Left colon (tissue), 2 donors: ENCODE measurements at places on chromosomes 16 and 17. TPM values are rescaled to one million over a fixed set of nuclear protein-coding genes. Genes with fewer than 3 reads are reported as not detected.

Gene AHSP
- total RNA-seq: not detected

GRCh38 chr16:87459833-87460232 is 33.0 kb downstream of the ZCCHC14 start:
- DNase-seq: no peak

- no peak for DNase-seq
Observed at GRCh38 chr17:27996202-27997043, 46.1 kb upstream of the NLK start.

Gene MYH1
- not detected for total RNA-seq

GRCh38 chr17:79033741-79034501 is 10.0 kb downstream of the C1QTNF1 start:
- peak; percentile 50 for DNase-seq

GRCh38 chr17:40095351-40095943 is 4.9 kb downstream of the NR1D1 start:
- DNase-seq: peak; percentile 45

GRCh38 chr17:61581611-61582349 is 9.2 kb downstream of the NACA2 start:
- DNase-seq: no peak

Gene CORO7
- total RNA-seq: 43.9 TPM

DNA sequence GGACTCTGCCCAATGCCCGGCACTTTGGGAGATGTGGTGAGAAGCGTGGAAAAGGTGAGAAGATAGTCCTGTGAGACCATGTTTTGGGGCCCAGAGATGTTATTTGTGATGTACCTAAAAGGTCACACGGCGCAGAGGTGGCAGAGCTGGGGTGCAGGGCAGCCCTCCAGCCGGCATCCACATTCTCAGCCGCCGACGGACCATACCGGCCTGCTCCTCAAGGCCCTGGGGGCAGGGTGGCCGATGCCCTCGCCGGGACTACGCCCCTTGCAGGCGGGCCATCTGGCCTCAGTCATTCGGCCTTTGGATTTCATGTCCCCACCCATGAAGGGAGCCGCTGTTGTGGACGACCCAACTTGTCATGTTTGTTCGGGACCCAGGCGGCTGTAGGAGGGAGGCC is 131.4 kb upstream of the GSE1 start:
- DNase-seq: no peak

GRCh38 chr17:81272616-81273015 is 22.5 kb downstream of the SLC38A10 start:
- no peak for DNase-seq

Gene GAS2L2
- total RNA-seq: 0.08 TPM

GRCh38 chr16:66601471-66601870 is 3.0 kb upstream of the CMTM3 start:
- DNase-seq: no peak

GRCh38 chr17:10429421-10430045 is 7.8 kb upstream of the MYH8 start:
- no peak for DNase-seq

Gene NLGN2
- total RNA-seq: 6.6 TPM

Gene CCNF
- 7.3 TPM for total RNA-seq

GRCh38 chr16:89482150-89482816 is 8.1 kb downstream of the ANKRD11 start:
- DNase-seq: no peak

Gene ARHGAP23
- 11.3 TPM for total RNA-seq

DNA sequence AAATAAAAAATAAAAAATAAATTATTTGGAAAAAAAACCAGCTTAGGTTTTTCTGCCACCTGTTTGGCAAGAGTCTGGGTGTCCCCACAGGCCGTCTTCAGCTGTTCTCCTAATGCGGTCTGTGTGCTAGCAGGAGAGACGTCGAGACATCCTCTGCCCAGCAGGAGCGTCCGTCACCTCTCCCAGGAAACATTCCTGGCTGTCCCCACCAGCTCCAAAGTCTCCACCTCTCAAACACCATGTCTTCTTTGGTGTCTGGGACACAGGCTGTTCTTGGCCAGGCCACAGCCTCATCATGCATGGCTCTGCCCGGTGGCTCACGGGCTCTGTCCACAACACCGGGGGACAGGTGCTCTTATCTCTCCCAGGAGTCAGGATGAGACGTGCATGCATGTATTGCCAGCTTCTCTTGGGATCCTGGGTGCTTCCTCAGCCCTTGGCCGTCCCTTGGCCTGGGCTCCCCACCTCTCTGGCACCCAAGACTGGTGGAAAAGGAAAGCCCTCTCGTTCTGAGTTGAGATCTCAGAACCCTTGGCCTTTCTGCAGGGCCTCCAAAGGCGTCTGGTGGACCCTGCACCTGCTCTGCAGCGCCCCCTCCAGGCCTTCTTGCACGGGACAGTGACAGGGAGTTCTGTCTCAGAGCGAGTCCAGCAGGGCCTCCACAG is 84.9 kb upstream of the CBX4 start:
- DNase-seq: peak; percentile 72

- DNase-seq: no peak
Observed at GRCh38 chr17:46108550-46109110, 84.6 kb downstream of the KANSL1 start.

DNA sequence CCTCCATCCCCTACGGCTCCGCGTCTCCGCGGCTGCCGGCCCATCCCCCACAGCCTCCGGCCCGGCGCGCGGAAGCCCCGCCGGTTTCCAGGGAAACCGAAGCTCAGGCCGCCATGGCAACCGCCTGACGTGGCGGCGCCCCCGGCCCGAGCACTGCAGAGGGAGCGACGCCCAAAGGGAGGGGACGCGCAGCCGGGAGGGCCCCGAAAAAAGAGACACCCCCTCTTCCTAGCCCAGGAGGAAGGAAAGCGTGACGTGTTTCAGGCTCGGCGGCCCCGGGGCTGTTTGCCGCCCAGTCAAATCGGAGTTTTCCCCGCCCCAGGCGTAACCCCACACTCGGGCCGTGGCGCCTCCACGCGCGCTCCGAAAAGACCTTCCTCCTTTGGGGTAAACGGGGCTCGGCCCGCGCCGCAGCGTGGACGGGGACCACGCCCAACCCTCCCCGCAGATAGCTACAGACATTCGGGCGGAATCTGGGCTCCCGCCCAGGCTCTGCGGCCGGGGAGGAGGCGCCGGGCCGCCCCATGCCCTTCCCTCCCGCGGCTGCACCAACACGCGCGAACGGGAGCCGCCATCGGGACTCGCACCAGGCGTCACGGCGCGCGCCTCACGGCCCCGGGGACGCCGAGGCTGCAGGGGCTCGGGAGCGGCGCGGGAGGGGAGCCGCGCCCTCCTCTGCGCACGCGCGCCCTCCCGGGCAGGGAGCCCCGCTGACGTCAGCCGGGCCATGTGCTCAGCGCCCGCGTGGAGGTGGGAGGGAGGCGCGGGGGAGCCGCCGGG is 7.5 kb downstream of the MNT start:
- DNase-seq: peak; percentile 92

GRCh38 chr16:56649820-56650219 is 1.9 kb upstream of the MT1B start:
- no peak for DNase-seq

Gene MT4
- not detected for total RNA-seq

Gene ZNF750
- total RNA-seq: not detected

- DNase-seq: no peak
Observed at GRCh38 chr16:17367036-17367435, 103.7 kb downstream of the XYLT1 start.

Gene MAP3K3
- total RNA-seq: 12.8 TPM

DNA sequence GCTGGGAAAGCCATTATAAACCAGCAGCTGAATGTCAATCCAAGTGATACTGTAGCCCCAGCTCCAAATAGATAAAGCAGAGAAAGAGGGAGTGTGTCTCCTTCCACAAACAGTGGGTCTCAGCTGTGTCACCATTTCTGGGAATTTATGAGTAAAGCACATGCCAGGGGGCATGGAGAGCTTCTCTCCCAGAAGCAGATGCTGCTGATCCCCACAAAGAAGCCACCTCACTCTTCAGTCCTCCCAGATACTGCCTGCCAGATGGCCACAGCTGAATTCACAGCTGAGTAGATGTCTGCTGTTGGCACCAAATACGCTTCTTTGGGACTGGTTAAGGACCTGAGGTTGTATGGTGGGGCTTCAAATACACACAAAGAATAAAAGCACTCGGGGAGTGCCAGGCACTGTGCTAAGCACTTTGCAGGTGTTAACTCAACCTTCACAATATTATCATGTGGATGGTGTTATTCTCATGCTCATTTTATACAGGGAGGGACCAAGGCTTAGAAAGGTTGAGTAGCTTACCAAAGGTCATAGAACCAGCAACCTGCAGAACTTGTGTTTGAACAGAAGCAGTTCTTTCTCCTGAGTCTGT is 298.3 kb downstream of the CDH11 start:
- DNase-seq: no peak

- DNase-seq: peak; percentile 87
Observed at GRCh38 chr17:75996665-75997590, 3.7 kb upstream of the CDK3 start.

DNA sequence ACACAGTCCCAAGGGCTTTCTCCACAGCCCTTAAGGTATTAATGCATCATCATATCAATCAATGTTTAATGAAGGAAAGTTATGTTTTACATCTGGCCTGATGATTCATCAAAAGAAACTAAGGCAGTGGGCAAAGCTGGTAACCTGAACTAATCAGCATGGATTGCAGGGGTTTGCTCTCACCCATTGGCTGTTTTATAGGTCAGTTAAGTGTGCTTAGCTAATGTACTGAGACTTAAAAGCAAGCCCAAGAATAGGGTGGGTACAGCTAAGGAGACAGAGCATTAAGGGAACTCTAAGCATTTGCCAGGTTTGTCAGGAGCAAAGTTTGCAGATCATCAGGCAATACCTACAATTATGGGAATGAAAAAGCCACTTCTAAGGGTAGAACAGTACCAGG is 1247.6 kb downstream of the CDH8 start:
- DNase-seq: no peak

Gene DDX19B
- 28.2 TPM for total RNA-seq

Gene POLR3K
- total RNA-seq: 18.3 TPM

DNA sequence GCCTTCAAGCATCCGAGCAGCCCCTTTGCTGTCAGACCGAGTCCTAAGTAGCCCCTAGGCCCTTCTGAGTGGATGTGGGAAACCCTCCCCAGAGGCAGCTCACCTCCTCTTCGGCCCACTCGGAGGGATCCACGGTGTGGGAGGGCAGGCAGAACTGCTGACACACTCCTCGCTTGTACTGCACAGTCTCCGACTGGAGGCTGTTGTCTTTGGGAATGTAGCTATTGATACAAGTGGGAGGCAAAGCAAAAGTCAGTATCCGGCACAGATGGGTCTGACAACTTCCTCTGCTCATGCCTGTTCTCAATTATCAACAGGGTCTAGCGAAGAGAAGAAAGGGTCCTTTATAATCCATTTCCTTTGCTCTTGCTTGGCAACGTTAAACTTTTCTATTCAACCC is 25.9 kb upstream of the FOXJ1 start:
- no peak for DNase-seq

GRCh38 chr17:71501711-71502110 is 619.1 kb upstream of the SOX9 start:
- no peak for DNase-seq

GRCh38 chr16:13453938-13454553 is 465.9 kb upstream of the ERCC4 start:
- DNase-seq: peak; percentile 11

DNA sequence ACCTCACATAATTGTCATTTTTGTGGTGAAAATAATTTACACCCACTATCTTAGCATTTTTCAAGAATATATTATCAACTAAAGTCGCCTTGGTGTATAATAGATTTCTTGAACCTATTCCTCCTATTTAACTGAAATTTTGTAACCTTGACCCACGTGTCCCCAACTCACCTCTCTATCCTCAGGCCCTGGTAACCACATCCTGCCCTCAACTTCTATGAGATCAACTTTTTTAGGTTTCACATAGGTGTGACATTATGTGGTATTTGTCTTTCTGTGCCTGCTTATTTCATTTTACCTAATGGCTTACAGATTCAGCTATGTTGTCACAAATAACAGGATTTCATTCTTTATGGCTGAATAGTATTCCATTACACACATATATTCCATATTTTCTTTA is 73.0 kb upstream of the CNTNAP4 start:
- DNase-seq: no peak

Gene BIRC5
- total RNA-seq: 10.1 TPM

Gene GCGR
- 0.14 TPM for total RNA-seq

DNA sequence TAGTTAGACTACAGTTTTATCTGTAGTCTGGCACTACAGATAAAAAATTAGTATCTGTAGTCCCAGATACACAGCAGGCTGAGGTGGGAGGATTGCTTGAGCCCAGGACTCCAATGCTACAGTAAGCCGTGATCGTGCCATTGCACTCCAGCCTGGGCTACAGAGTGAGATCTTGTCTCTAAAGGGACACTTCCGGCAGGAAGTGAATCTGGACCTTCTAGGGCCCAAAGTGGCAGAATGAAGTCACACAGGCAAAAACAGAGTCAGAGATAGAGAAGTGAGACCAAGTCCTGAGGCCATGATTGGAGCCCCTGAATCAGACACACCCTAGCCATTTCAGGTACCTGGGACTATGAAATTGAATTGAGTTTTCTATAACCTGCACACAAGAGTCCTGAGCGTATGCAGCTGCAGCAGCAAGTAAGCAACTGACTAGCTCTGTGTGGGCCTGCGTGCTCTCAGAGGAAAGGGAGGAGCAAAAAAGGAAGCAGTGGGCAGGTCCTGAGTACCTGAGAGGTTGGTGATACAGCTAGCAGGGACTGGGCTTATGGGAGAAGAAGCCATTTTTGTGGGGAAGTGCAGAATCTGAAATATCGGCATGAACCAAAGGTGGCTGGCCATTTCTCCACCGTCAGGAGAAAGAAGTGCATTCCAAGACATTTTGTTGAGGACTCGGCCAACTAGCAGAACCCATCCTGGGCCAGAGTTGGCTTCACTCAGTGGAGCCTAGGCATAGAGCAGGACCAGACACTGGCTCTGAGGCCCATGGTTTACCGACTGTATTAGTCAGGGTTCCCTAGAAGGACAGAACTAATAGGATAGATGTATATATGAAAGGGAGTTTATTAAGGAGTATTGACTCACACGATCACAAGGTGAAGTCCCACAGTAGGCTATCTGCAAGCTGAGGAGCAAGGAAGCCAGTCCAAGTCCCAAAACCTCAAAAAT is 27.2 kb upstream of the BRD7 start:
- no peak for DNase-seq

Gene KRTAP4-3
- not detected for total RNA-seq

GRCh38 chr17:7177191-7177953 is 1.8 kb downstream of the ASGR1 start:
- peak; percentile 73 for DNase-seq

Gene ABI3
- 7.6 TPM for total RNA-seq

GRCh38 chr16:1828645-1829410 is 1.8 kb downstream of the FAHD1 start:
- DNase-seq: no peak

- no peak for DNase-seq
Observed at GRCh38 chr16:57666353-57667047, 1.6 kb upstream of the ADGRG3 start.

- no peak for DNase-seq
Observed at GRCh38 chr16:27945233-27945973, 118.1 kb downstream of the GSG1L start.

DNA sequence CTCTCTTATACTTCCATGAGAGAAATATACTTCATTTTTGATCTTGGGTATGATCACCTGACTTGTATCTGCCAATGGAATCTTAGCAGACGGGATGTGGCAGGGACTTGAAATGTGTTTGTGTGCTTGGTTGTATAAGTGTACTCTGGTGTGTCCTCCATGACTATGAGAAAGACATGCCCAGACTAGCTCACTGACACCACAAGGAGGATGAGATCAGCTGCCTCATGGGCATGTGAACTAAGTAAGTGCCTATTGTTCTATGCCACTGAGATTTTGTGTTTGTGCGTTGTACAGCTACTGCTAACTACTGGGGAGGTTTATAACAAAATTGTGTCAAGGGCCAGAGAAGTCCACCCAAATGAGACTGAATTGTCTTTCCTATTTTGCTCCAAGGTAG is 402.2 kb upstream of the SALL1 start:
- no peak for DNase-seq
